DMS53 (cell line): ENCODE measurements at places on chromosomes 16 and 17.

GRCh38 chr17:41800601-41801373 is 11.0 kb downstream of the P3H4 start:
- peak; percentile 95 for DNase-seq

DNA sequence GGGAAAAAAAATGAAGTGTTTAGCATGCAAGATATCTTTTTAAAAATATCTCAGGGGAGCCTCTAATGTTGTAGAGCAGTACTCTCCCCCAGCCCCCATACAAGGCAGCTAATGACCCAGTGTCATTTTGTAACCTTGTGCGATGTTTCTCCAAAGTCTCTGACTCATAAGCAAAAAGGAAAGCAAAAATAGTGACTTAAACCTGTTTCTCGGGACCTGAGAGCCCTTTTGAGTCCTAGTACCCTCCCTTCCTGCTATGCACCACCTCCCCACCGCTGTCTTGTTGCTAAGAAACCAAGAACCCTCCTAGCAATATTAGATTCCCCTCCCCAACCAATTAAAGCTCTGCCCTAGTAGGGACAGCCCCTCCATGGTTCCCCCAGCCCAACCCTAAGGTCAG is 2.8 kb downstream of the MYCBPAP start:
- peak; percentile 47 for DNase-seq

GRCh38 chr16:68069511-68070248 is 15.5 kb upstream of the NFATC3 start:
- peak; percentile 90 for DNase-seq

DNA sequence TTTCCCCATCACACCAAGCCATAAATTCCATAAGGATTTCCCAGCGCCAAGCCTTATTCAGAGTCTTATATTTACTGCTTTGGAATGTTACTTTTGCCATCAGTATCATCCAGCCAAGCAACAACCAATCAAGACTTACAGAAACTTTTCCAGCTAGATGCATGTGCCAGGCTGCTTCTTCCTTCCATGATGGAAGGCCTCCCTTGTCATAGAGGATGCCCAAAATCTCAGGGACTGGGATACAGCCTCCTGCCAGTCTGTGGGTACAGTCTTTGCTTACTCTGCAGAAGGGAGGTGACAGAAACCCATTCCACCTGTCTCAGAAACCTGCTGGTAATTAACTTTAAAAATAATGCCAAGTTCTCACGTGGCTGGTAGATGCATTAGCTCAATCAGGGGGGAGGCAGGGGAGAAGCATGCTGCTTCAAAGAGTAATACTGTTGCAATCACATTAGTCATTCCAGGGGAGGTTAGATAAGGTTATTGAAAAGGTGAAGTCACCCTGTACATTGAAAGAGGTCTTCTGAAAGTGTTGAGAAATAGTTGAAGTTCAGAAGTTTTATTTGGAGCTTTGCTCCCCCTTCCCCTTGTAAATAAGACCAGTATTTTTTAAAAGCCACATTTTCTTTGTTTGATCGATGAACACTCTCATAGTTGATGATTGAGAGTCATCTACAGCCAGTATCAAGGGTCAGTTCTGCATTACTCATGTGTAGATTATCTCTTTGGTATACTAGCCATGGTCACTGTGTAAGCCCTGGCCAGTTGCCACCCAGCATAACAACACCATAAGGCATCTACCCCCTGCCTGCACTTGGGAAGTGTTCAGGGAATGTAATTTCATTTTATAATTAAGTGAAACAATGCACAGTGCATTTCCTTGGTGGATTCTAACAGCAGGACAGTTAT is 22.2 kb downstream of the HLF start:
- no peak for DNase-seq

DNA sequence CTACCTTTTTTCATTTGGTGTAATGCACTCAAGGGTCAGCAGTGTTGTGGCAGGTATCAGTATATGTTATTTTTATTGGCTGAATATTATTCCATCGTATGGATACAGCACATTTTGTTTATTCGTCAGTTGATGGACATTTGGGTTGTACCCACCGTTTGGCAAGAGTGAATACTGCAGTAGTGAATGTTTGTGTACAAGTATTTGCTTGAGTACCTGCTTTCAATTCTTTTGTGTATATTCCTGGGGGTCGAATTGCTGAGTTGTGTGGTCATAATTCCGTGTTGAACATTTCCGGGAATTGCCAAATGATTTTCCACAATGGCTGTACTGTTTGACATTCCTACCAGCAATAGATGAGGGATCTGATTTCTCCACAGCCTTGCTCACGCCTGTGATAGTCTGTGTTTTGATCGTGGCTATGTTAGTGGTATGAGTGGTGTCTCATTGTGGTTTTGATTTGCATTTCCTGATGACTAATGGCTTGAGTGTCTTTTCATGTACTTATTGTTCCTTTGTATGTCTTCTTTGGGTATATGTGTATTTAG is 108.4 kb downstream of the OR1D5 start:
- DNase-seq: peak; percentile 89

DNA sequence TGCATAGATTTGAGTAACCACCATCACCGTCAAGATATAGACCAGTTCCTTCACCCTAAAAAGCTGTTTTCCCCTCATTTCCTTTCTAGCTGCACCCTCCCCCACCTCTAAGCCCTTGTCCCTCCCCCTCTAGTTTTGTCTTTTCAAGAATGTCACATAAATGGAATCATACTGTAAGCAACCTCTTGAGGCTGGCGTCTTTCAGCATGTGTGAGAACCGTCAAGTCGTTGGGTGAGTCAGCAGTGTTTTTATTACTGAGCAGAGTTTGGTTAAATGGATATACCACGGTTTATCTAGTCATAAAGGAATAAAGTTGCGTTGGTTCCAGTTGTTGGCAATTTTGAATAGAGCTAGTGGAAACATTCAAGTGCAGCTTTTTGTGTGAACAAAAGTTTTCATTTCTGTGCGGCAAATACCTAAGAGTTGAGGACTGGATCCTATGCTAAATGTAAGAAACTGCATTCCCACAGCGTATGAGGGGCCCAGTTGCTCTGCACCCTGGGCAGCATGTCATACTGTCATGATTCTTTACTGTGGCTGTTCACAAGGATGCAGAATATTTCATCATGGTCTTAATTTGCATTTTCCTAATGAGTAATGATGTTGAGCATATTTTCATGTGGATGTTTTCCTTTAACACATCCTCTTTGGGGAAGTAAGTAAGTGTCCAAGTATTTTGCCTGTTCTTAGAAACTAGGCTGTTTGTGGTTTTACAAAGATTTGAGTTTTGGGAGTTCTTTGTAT is 264.3 kb downstream of the CPPED1 start:
- peak; percentile 28 for DNase-seq
